NCI-H1417 (cell line): ENCODE measurements at places on chromosomes 6 and 20.

- DNase-seq, result no peak
These were observed 45.6 kb upstream of the RAB23 start for GRCh38 chr6:57267586-57268293.

- no peak for DNase-seq
These were observed 89.4 kb downstream of the HS3ST5 start for GRCh38 chr6:114253431-114253830.

DNA sequence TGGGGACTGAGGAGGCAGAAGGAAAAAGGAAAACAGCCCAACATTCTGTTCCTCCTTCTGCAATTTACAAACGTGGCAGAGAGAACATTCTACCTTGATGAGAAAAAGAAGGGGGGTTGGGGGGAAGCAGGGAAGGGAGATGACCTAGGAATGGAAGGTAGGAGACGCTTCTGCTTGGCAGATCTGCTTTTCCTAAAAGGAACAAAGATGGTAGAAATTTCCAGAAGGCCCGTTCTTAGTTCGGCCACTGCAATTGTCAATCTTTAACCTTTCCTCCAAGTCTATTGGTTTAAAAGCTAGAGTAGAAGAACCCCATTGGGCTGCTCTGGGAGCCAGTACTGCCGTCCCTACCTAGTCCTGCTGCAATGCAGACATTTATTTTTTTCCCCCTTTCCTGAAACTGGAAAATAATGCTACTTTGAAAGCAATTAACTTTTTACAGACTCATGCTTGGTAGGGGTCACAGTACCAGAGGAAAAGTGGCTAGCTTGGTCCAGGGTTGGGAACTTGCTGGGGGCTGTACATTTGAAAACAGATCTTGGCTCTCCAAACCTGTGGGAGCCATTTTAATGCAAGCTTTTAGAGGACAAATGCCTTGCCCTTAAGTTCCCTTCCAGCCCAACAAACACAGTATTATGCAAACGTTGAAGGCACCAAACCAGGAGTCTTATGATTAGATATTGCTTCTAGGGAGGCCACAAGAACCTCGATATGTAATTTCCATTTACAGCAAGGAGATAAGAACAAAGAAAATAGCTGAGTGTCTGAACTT, 2.6 kb downstream of the ZMYND8 start:
- DNase-seq, result no peak

DNA sequence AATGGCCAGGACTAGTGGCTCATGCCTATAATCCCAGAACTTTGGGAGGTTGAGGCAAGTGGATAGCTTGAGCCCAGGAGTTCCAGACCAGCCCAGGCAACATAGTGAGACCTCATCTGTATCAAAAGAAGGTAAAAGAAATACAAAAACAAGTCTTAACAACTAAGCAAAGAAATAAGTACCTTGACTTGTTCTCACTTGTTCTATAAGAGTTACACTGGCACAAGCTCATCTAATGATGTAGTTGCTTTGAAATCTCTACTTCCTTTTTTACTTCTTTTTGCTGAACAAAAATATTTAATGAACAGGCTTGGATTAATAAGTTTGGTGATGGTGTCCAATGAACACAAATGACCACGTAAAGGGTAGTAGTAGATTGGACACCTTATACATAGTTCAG, 72.2 kb downstream of the SGK1 start:
- no peak for DNase-seq

- no peak for DNase-seq
These were observed 138.9 kb downstream of the DTNBP1 start for GRCh38 chr6:15523679-15524630.

GRCh38 chr6:144969602-144970272, 684.6 kb downstream of the UTRN start:
- no peak for DNase-seq

DNA sequence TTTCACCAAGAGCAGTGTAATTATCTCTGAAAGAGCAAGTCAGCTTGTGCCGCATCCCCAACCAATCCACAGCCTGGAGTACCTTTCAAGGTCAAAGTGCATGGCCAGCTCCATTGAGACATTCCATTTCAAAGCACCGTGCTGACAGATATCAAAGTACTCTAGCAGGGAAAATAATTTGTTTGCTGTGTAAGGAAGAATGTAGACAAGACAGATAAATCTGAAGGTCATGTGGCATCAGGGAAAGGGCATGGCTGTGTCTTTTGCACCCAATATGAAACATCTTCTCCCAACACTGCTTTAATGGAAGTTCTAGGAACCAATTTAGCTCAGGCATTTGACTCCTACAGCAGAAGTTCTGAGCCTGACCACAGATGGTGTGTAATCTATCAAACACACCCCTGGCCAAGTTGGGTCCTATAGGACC, 242.7 kb upstream of the TAB2 start:
- DNase-seq, result no peak

DNA sequence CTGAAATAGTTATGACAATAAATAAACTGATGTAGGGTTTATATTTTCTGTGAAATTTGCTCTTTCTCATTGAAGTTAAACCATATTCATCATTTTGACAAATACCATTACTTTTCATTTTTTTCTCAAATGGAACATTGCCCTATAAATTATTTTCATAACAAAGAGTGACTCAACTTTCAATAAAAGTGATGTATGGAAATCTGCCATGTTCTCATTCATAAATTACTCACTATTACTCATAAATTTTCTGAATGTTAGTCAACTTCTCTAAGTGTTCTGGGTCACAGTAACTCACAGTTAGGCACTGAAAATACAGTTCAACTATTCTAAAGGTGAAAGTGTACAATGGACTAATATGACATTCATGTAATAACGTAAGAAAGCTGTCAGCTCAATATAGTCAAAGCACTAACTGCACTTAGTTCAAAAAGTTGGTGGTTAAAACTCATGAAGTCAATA, 19.0 kb upstream of the STX11 start:
- no peak for DNase-seq

- no peak for DNase-seq
These were observed 114.4 kb downstream of the ADGRG6 start for GRCh38 chr6:142416179-142416578.

GRCh38 chr20:12790859-12791258, 217.9 kb upstream of the SPTLC3 start:
- peak; percentile 50 for DNase-seq

GRCh38 chr6:31352310-31352682, 4.7 kb downstream of the HLA-B start:
- no peak for DNase-seq

DNA sequence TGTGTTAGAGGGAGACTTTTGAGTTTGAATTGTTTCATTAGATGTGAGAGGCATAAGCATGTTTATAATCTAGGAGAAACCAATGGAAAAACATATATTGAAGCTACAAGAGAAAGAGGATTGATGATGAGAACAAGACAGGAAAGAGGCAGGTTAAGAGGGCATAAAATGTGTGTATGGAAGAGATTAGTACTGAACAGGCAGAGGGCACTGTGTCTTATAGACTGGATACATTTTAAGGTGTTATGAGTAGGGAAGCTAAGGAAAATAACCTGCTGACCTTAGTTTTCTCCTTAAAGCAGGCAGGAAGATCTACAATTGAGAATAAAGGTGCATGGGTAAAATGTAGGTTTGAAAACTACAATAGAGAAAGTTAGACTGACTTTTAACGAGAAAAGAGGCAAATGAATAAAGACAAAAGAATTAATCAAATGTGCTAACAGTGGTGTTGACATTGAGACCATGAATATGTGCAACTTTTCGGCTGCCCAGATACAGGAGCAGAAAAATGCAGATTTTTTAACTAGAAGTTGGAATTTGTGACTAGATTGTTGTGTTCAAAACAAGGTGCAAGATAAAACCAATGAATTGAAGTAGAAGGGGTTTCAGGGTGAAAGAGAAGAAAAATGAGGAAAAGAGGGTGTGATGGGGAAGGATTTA, 846.3 kb downstream of the HACE1 start:
- no peak for DNase-seq

- no peak for DNase-seq
These were observed 12.3 kb upstream of the CTNNBL1 start for GRCh38 chr20:37681384-37682112.
